Esophagus mucosa (tissue), 1 donor: ENCODE measurements at places on chromosomes 16 and 17.
A peak's percentile ranks its signal among the peaks of the same experiment; 100 is the strongest.

DNA sequence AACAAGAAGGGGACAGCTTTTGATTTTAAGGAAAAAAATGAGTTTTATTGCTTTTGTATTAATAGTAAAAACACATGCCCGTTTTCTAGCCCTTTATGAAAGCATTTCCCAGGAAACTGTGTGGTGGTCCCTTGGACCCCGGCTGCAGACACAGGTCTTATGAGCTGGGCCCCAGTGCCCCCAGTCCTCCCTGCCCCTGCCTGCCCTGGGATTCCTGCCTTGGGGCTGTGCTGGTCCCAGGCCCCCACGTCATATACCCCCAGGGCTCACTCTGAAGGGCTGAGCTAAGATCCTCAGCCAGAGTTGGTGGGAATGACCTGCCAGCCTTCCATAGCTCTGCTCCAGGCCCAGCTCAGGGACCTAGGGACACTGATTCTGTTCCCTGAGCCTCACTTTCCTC is 30.8 kb downstream of the GINS2 start:
- no peak for ATAC-seq

GRCh38 chr16:82605863-82606620 is 20.7 kb upstream of the CDH13 start:
- ATAC-seq, result no peak

DNA sequence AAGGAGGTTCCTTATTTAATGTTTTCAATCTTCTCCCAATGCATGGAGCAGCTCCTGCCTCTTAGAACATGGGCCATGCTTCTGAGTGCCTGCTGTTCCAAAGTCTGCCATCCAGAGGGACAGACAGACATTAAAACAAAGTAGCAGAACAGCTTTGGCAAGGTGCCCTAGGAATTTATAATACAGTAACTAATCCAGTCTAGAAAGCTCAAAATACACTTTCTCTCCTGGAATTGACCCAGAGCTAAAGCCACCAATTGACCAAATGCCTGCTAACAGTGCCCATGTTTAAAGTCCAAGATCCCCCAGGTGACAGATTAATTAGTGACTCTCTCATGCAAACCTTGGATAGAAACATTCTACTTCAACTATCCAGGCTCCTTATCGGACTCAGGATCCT is 11.1 kb upstream of the CHRNE start:
- no peak for ATAC-seq

DNA sequence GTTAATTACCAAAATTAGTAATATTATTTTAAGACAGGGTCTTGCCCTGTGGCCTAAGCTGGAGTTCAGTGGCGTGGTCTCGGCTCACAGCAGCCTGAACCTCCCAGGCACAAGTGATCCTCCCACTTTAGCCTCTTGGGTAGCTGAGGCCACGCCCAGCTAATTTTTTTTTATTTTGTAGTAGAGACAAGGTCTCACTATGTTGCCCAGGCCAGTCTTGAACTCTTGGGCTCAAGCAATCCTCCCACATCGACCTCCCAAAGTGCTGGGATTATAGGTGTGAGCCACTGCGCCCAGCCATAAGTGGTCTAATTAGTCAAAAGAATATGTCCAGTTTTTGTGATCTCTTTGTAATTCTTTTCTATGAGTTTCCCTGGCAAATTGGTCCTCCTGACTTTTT is 12.0 kb upstream of the CFDP1 start:
- no peak for ATAC-seq

DNA sequence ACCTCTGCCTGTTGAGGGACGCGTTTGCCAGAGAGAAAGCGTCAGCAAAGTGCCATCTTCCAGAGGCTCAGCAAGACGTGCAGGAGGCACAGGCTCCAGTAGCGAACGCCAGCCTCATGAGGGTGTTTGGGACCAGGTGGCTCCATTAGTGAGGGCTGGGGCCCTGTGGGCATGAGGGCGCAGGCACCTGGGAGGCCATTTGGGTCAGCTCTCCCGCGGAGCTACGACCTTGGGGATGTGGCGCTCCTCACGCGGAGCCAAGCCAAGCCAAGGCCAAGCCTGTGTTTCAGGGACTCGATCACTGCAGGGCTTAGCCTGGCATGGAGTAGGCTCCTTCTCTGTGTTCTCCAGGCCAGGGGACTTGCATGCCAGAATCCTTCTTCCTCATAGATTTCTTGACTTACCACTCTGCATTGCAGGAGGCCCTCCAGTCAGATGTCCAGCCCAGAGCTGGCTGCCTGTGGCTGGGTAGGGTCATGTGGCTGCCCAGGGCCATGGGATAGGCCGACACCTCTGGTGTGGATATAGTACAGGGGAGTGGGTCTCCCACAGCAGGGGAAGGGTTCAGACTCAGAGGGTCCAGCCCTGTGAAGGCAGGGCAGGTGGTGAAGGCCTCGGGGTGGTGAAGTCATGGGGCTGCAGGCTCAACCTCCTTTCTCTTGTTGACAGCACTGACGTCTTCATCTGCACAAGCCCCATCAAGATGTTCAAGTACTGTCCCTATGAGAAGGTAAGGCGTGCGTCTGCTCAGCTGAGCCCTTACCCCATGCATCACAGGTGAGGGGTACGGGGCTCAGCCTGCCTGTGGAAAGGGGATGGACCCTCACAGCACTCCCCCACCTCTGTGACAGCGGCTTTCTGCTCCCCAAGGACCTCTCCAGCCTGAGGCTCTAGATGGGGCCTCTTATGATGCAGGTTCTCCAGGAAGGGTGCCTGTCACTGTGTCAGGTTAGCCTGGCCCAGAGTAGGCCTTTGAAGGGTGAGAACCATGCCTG is 19.6 kb downstream of the NT5M start:
- ATAC-seq, result no peak

DNA sequence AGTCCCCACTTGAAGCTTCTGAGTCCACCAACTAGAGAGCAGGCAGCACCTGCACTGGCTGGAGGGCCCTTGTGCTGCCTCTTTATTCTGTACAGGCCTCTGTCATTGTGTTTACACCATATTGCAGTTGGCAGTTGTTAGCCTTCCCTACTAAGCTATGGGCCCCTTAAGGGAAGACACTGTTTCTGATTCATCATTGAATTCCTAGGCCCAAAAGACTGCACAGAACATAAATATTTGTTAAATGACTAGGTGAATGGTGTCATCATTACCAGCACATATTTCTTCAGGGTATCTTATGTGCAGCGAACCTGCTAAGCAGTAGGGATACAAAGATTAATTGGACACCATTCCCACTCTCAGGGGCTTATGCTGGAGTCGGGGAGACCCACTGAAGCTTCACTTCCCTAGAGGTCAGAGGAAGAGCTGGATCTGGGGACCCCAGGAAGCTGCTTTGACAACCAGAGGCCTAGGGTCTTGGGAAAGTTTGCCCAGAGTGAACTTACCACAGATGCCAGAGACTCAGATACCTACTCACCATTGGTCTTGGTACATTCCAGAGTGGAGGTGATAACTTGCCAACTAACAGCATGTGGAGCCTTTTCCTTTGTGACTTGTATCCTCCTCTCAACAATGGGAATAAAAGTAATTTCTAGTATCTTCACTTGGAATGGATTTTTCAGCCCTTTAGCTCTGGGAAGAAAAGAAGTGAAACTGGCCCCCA is 28.7 kb upstream of the DDX52 start:
- ATAC-seq, result no peak

DNA sequence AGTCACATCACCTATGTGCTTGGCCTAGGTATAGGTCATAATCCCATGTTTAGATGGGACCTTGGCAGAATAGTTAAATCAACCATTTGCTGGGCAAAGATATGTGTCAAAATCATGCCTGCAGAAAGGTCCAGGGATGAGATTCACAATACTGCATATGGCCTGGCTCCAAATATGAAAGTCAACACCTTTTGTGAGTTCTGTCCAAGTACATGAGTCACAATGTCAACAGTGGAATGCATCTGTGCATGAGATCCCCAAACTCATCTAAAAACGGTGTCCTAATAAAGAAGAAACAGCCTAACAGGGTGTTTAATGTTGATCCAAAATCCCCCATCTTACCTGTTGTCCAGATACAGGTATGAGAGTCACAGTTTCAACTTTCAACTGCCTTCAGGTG is 1847.5 kb downstream of the TP53TG3F start:
- peak; percentile 59 for ATAC-seq

DNA sequence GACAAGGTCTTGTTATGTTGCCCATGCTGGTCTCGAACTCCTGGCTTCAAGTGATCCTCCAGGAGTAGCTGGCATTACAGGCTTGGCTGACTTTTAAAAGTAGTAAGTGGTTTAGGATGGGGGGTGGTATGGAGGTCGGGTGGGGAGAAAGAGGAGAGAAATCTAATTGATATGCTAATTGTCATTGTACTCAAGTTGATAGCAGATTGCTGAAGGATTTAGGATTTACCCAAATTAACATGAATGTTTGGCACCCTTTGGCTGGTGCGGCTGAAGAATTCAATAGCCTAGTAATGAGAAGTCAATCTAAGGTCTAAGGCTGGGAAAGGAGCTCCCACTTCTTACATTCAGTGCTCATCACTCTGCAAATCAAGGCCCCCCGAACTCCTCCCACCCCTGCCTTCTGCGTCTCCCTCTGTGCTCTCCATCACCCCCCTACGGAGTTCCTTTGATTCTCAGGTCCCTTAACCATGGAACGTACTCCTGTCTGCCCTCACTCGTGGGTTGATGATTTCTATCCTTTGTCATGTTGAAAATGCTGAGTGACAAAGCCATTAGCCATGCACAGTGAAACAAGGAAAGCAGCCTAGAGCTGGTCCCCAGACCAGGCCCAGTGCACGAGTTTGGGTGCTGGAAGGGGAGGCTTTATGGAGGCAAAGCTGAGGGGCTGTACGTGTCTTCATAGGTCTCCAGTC is 17.3 kb downstream of the CDH13 start:
- ATAC-seq, result no peak

DNA sequence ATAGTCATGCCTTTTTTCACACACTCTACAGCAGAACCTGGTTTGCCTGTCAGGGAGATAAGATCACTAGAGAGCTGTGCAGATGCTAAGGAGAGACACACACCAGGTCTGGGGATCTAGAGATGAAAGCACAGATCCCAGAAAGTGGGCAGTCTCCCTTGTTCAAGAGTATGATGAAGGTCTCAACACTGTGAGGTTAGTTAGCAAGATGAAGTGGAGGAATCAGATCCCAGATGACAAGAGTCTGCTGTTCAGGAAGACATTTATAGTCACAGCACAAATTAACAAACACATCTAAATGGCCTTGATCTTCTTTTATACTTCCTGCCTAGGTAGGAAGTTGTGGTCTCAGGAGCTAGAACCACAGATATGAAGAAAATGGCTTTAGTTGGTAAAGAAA is 23.4 kb upstream of the SKAP1 start:
- ATAC-seq, result no peak

DNA sequence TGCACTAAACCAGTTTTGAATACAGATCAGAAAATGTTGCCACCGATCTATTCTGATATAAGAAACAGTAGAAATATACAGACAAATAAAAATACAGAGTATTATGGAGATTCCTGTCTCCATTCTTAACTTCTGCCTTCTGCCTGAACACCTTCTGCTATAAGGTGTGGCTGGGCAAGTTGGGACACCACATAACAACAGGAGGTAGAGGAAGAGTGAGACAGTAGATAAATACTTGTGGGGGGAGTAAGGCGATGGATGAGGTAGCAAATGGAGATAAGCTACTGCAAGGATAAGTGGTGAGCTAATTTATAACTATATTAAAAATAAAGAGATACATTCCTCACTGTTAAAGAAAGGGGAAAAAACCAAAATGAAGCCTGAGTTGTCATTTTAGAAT is 143.7 kb downstream of the CDH8 start:
- no peak for ATAC-seq

DNA sequence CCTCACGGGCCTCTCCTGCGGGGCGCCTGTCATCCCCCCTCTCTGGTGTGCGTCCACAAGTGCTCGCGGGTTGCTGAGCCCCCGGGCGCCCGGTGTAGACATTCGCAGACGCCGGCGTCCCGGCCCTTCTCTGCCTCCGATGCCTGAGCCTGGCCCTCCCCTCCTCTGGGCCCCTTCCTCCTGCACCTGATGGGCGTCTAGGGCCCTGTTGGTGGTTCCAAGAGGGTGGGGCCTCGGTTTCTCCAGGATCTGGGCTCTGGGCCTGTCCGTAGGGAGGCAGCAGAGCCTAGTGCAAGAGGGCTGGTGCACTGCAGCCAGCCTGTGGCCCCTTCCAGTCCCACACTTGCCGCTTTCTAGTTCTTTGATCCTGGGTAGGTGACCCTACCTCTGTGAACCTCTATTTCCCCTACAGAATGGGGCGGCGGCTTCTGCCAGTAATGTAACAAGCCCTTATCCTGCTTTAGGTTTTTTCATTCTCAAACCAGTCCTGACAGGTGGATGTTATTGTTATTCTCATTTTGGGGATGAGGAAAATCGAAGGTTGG is 623 bp downstream of the E4F1 start:
- peak; percentile 58 for ATAC-seq

- no peak for ATAC-seq
These were observed 44.3 kb downstream of the ABCA8 start for GRCh38 chr17:68910789-68911431.

DNA sequence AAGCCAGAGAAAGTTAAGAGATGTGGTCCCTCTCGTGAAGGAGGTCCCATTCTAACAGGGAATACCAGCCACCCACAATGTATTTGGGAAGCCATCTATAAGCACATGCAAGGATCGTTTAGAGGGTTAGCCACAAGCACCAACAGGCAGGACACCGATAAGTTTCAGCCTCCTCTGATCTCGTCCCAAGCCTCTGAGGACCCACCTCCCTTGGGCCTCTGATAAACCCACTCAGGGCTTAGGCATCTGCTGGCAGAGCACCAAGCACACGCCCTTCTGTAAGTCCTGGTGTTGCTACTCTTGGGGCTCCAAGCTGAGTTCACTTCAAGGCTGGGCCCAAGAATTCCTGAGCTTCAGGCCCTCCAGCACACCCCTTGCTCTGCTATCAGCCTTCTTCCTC is 5.4 kb upstream of the PNPO start:
- ATAC-seq, result peak; percentile 56

DNA sequence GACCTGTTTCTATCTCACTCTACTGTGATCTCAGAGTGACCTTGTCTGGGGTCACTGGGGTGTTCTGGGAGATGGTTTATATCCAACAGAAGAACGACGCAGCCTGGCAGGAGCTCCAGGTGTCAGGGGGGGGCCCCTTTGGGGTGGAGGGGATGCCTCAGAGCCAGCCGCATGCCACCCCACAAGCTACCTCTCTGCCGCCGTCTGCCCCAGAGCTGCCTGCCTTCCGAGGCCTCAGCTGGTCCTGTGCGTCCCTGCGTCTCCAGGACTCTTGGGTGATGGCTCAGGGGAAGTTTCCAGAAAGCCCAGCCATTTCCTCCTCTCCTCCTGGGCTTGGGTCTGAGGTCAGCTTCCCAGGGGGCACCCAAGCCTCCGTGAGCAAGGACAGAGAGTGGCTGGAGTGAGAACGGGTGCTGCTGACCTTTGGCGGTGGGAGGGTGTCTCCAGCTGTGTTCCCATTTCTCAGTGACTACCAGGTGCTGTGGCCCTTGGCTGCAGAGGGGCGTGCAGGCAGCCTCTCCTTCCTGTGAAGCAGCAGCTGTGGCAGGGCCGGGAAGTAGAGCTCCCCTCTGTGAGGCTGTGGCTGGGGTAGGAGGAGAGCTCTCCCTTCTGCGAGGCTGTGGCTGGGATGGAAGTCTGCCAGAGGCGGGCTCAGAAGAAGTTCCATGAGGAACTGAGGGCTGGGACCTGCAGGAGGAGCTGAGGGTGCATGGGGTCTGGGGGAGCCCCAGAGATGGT is 19.8 kb downstream of the JPH3 start:
- no peak for ATAC-seq

- peak; percentile 73 for ATAC-seq
These were observed at the start of gene SPHK1 for GRCh38 chr17:76384222-76384986. TSS of gene SPHK1 (plus strand) at chr17:76384609. CDS start at chr17:76385645, 1,036 bp downstream.
